ENCODE measurements at places on chromosomes 6 and 20. TPM values are rescaled to one million over a fixed set of nuclear protein-coding genes. Genes with fewer than 3 reads are reported as not detected.
A peak's percentile ranks its signal among the peaks of the same experiment; 100 is the strongest.

Gene PLN
- total RNA-seq = 0.36 TPM

Gene NDUFAF5
- 8.3 TPM for total RNA-seq

Gene SLC32A1
- total RNA-seq = not detected

Gene BTNL2
- total RNA-seq = not detected

Gene CEP162
- 17.4 TPM for total RNA-seq

Gene PRR18
- total RNA-seq = 0.29 TPM

Gene ABHD16B
- not detected for total RNA-seq

Gene PNLDC1
- total RNA-seq = not detected

Gene HLA-DMB
- 2.2 TPM for total RNA-seq

Gene PRDM13
- not detected for total RNA-seq

GRCh38 chr6:42690151-42690702, 32.2 kb downstream of the PRPH2 start:
- peak; percentile 49 for DNase-seq

DNA sequence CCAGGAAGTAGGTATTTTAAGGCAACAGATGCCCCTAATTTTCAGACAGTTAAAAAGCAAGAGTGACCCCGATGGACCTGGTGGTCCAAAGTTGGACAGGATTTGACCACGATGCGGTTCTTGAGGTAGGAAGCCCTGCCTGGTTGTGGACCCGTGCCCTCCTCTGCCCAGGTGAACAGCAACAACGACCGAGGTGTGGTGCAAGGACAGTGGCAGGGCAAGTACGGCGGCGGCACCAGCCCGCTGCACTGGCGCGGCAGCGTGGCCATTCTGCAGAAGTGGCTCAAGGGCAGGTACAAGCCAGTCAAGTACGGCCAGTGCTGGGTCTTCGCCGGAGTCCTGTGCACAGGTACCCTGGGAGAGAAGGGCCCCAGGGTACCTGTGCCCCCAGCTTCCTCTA, 18.7 kb downstream of the TGM6 start:
- DNase-seq = peak; percentile 56

DNA sequence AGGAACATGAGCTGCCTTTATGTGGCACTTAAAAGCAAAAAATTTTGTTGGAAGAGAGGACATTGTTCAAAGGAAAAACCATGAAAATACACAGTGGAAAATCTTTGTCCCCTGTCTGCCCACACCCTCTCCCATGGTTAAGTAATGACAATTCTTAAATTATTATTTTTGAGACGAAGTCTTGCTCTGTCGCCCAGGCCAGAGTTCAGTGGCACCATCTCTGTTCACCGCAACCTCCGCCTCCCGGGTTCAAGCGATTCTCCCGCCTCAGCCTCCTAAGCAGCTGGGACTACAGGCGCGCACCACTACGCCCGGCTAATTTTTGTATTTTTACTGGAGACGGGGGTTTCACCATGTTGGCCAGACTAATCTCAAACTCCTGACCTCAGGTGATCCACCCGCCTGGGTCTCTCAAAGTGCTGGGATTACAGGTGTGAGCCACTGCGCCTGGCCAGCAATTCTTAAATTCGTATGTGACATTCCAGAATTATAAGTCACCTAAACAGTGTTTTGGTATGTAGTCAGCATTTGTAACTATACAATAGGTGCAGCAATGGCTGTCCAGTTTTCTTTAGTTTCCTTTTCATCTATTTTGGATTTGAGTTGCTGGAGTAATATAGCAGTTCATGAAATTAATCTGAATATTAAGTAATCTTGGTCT, 636 bp upstream of the SSR1 start:
- no peak for DNase-seq

DNA sequence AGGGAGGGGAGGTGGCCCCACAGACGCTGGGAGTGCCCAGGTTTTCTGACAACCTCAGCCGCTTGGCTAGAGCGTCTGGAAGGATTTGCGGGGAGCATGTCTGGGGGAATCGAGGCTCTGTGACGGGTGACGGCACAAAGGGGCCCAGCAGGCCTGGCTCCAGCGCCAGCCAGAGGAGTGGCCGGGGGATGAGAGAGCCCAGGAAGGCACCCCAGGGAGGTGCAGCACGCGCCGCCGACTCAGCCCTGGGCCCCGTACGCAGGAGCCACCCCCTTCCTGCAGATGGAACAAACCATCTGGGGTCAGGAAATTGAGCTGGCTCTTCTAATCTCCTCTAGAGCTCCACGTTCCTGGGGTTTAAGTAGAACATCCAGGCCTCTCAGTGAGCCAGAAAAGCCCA, 5.9 kb upstream of the SLCO4A1 start:
- peak; percentile 76 for DNase-seq

- DNase-seq = no peak
These were observed 49.3 kb upstream of the E2F3 start for GRCh38 chr6:20352346-20352745.

DNA sequence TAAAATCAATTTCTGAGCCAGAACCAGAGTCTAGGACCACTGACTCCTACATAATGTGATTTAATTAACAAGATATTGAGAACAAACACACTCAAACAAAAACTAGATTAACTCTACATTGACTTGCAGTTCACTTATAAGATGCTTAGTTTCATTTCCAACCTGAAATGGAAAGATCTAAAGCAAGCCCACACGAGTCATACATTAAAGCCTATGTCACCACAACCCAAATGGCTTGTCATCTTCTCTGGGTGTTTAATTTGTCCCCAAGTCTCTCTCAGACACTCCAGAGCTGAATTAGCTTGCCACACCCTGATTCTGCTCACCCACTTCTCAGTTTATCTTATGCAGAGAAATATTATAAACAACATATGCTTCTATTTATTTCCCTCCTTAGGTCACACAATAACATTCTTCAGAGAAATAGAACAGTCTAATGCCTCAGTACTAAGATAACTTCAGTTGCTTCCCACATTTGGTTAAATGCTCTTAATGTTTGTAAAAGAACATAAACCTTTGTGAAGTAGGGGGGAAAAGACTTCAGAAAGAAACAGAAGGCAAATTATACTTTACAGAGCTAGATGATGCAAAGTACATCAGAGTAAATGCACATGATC, 8.8 kb upstream of the FBXO30 start:
- no peak for DNase-seq

DNA sequence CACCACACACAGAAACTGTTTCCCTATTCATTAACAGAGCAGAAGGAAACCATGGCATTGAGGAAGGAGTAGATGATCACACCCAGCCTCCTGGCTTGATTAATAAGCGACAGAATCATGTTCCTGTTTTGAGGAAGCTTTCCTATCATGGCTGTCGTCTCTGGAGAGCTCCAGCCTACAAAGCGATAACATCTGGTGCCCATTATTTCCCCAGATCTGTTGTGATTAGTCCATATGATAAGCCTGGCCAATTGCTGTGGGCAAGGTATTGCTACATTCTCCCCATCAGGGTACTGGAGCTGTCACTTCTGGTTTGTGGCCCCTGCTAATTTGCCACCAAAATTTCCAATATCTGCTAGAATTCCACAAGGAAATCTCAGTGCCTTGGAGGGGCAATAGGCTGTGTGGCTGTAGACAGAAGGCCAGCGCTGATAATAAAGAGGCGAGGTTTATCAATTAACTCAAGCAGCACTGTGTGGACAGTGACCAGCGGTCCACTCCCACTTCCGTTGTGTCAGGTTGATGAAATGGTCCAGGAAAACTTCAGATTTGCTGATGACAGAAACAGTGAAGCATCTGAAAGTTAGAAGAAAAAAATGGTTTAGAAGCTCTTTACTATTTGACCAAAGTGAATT, 66.4 kb downstream of the OLIG3 start:
- DNase-seq = no peak

- DNase-seq = peak; percentile 85
These were observed 40.3 kb upstream of the TBX18 start for GRCh38 chr6:84804720-84805119.

GRCh38 chr6:7106752-7107577, 796 bp upstream of the RREB1 start:
- peak; percentile 91 for DNase-seq

- DNase-seq = no peak
These were observed 220.3 kb upstream of the LAMP5 start for GRCh38 chr20:9294041-9294440.

DNA sequence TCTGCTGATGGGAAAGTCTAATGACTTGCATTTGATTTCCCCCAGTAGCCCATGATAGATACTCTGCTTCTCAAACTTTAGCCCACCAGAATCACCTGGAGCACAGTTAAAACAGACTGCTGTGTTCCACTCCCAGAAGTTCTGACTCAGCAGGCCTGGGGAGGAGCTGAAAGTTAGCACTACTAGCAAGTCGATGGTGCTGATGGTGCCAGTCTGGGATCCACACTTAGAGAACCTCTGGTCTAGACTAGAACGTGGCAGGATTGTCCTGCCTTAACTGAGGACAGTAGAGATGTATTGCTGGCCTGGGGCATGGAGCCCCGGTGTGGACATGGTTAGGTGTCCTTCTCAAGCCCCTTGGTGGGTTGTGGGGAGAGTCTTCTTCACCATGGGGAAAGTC, 8.7 kb downstream of the TOX2 start:
- no peak for DNase-seq

- no peak for DNase-seq
These were observed 21.6 kb upstream of the TULP4 start for GRCh38 chr6:158290659-158291058.

DNA sequence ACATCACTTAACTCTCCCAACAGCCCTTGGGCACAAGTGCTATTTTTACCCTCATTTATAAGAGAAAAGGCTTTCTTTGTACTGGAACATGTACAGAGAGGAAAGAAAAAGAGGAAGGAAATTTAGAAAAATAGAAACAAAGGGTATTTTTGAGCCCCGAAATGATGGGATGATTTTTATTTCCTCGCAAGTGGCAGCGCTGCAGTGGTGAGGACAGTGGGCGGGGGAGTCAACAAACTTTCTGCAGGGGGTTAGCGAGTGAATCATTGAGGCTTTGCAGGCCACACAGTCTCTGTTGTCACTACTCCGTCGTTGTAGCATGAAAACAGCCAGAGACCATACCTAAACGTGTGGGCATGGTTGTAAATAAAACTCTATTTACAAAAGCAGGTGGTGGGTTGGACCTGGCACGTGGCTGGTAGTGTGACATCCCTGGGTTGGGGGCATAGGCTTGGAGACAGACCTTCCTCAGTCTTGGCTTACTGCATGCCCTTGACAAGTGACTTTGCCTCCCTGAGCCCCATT, 25.5 kb upstream of the OCSTAMP start:
- no peak for DNase-seq

DNA sequence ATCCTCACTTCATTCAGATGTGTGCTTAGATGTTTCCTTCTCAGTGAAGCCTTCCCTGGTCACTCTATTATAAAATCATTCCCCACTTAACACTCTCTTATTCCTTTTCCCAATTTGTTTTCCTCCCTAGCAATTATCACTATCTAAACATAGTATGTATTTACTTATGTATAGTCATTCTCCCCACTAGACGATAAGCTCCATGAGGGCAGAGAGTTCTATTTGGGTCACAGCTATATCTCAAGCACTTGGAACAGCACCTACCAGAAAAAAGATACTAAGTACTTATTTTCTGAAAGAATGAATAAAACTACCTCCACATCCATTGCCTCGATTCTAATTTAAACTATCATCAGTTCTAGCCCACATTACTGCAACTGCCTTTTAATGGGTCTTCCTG, 36.5 kb downstream of the USP49 start:
- peak; percentile 42 for DNase-seq

- DNase-seq = no peak
These were observed 254.4 kb upstream of the RUNX2 start for GRCh38 chr6:45073771-45074170.

GRCh38 chr6:53033764-53034163, 31.4 kb upstream of the FBXO9 start:
- DNase-seq = no peak

DNA sequence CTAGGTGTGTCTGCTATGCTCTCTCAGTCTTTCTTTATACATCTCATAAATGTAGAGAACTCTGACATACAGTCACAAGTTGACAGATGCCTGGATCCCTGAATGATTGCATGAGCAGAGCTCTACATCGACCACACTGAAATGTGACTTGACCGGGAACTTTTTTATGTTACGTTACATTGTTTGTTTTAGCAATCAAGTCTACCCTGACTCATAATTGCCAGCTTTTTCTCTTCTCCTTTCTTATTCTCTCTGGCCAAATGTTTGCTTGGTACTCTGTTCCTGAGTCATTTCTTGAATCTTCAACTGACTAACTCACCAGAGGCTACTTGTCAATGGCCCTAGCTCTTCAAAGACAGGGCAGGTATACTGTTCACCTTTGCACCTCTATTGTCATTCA, 213.6 kb upstream of the DTNBP1 start:
- DNase-seq = no peak

DNA sequence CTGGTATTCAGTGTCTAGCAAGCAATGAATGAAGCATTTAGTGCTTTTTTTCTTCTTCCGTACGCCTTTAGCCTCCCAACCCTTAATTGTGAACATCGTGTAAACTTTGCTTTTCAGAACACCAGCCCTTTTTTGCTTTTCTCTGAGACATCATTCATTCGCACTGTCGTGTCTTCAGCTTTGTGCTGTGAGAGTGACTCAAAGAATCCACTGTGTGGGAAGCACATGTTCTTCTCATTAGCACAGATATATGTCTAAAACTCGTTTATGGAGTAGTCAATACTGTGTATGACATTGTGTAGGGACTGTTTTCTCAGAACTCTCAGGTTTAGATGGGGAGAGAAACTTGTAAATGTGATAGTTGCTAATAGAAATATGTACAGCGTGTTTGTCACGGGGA, 279.1 kb downstream of the FARS2 start:
- DNase-seq = no peak

GRCh38 chr6:41757271-41757670, 10.1 kb upstream of the PGC start:
- no peak for DNase-seq

Data from osteoblast (primary cell).